ENCODE measurements at places on chromosomes 7 and 10. TPM values are rescaled to one million over a fixed set of nuclear protein-coding genes. Genes with fewer than 3 reads are reported as not detected.

Gene PRKG1
- total RNA-seq: 1.3 TPM

DNA sequence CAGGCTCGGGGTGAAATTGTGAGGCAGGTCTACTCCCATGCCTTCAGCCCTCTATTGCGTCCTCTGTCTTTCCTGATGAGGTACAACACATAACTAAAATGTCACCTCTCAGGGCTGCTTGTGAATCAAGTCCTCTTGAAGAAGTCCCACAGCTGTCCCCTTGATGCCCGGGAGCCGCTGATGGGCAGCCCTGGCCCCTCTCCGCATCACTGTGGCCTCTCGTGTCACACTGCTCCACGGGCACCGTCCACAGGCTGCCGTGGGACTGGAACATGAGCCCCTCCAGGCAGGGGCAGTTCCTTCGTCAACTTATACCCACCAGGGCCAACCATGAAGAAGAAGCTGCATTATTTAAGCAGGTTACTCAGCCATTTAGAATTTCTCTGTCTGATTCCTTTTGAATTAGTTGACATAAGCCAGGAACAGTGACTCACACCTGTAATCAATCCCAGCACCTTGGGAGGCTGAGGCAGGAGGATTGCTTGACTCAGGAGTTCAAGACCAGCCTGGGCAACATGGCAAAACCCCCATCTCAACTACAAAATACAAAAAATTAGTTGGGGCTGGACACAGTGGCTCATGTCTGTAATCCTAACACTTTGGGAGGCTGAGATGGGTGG lies 58.5 kb upstream of the UBE3C start:
- no peak for DNase-seq

DNA sequence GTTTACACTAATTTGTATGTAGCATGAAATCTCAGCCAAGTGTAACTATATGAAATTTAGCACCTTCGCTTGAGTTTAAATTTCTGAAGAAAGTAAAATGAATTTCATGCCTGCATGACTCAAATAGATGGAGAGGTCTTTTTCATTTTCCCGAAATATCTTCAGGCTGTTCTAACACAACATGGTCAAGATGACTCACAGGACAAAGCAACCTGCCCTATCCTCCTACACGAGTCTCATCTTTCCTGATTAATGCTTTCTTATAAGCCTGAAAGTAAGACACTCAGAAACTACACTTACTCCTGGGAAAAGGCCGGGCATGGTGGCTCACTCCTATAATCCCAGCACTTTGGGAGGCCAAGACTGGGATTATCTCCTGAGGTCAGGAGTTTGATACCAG lies 41.2 kb downstream of the CH25H start:
- DNase-seq: no peak

Gene GPER1
- total RNA-seq: 2.0 TPM

DNA sequence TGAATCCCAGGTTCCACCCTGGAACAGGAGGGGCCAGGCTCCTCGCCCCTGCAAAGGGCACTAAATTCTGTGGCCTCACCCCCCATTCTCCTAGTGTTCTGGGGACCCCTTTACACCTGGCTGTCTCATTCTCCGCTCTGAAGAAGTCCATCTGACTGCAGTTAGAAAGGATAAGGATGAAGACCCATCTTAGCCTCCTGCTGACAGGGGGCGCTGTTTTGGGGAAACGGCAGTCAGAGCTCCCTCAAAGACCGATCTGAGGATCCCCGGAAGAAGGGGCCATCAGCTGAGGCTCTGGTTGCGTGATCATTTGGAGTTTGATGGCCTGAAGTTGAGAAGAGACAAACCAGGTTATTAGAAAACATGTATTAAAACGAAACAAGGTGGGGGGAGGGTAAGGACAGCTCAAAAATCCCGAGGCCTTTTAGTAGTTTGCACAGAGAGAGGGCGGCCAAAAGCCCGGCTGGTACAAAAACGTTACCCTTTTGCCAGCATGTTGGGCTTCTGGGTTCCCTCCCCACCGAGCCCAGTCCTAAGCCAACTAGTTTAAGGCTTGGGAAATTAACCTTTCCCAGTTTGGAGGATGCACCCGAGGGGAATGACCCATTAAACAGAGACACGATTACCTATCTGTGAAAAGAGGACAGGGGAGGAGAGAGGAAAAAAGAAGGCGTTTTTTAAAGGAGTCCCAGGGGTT lies 102.8 kb downstream of the CHN2 start:
- DNase-seq: no peak

Gene LGI1
- not detected for total RNA-seq

Measured in pulmonary artery endothelial cell (primary cell).